ENCODE measurements at places on chromosomes 4 and X.

DNA sequence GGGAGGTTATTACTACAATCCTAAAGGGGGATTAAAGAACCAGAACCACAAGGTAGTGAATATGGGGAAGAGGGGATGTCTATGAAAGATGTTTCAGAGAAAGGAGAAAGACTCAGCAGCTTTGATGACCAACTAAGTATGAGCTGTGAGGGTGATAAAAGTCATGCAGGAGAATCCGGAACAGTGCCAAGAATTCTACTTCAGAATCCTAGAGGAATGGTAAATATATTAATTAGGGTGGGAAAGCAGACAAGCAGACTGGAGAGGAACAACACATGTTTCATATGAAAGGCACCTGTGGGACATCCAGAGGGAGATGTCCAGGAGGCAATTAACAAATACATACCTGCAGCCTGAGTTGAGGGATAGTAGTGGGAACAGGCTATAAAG lies 642.2 kb upstream of the DIPK2B start:
- no peak for DNase-seq

DNA sequence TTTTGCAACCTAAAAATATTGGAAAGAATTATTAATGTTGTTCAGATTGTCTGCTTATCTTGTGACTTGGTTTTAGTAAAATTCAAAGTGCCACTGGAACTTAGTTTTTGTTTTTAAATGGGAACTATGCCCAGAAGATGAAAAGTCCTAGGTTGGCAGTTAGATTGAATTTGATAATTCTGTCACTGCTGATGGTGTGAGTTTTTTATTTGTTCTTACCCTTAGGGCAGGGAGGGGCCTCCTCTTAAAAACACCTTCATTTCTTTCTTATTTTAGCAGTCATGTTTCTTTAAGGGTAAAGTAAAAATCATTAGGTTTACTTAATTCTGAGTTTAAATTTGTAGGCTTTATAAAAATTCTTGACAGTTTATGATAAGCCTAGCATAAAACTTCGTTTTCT lies 80.6 kb downstream of the AFF1 start:
- DNase-seq: no peak

DNA sequence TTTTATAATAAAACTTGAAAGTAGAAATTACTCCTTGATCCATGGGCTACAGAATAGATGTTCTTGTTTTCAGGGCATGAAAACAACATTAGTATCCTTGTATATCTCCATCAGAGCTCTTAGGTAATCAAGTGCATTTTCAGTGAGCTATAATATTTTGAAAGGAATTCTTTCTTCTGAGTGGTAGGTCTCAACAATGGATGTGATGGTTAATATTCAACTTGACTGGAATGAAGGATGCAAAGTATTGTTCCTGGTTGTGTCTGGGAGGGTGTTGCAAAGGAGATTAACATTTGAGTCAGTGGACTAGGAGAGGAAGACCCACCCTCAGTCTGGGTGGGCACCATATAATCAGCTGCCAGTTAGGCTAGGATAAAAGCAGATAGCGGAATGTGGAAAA lies 100.1 kb downstream of the LCORL start:
- DNase-seq: no peak

DNA sequence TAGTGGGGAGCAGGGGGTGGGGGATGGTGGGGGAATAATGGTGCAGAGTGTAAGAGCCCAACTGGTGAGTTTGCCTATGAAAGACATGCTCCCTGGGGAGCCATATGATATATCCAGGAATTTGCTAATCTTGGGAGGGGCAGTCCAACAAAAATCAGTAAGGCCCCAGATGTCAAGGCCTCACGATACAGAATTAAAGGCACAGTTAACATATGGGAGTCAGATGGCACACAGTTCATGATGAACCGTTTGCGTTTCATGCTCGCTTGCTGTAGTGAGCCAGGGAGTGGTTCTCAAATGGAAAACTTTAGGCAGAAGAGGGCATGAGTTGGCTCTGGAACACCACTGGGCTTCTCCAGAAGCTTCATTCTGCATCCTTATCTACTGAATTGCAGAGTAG lies 33.9 kb upstream of the VCX2 start:
- DNase-seq: no peak

DNA sequence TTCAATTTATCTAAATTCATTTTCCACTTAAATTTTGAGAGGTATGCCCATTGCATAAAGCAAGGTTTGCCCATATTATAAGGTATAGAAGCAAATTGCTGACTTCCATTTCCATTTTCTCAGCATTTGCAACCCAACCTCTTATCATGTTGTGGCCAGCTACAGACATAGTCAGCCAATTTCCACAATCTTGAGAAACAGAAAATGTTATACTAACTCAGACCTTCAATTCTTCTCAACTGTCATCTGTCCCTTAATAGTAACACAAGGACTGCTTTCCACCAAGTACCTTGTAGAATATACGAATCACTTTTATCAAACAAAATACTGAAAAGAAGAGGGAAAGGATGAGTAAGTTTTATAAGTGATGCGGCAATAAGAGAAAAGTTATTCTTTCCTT lies 11.2 kb upstream of the GRIA3 start:
- DNase-seq: no peak

DNA sequence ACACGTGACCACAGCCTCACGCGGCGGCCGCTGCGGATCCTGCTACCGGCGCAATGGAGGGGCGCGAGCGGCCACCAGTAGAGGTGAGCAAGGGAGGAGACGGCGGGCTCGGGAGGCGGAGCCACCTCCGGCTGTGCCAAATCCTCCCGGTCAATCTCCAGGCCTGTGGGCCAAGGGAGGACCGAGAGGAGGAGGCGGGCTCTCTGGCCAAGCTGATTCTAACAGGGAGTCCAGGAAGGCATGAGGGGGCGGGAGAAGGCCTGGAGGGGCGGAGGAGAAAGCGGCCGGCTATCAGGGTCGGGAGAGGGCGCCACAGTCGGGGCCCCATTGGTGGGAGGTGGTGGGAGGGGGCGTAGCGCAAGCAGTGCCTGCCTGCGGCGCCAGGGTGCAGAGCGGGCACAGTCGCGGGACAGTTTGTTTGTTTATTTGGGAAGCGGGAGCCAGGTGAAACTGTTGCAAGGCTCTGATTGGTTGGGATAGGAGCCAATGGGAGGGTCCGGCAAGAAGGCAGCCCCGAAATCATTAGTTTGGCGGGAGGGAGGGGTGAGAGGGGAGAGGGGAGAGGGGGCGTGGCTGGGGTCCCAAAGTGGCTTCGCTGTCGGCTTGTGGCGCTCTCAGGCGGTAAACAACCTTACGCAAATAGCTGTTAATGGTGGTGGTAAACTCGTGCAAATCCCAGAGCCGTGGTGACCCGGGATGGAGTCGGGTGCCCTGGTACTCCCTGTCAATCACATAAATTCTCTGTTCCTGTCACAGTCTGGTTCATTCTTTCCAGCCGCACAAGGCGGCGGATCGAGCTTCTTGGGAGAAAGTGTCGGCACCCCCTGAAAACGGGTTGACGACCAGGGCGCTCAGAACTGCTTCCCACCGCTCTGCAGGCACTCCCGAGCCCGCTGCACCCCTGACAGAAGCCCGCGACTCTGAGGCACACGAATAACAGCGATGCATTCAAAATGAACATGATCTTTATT lies at the start of gene IRS4:
TSS of gene IRS4 (minus strand) at position 55 of the 971 bp plus-strand sequence.
- DNase-seq: no peak

- DNase-seq: no peak
These were observed 47.8 kb downstream of the COMMD8 start for GRCh38 chr4:47415719-47416118.

DNA sequence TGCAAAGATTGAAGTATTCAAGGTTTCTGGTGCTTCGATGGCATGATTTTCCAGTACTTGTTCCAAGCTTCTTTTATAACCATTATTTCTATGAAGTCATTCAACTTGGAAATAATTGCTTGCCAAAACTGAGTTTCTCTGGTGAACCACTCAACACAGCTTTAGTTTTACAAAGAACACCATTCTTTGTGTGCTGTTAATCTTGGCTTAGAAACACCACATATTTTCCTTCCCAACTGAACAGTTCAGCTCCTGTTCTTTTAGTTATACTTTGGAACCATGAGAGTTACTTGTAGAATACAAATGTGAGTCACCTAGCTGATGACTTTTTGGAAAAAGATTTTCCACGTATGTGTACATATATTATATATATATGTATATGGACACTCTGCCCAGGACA lies 32.7 kb downstream of the TMEM47 start:
- no peak for DNase-seq

DNA sequence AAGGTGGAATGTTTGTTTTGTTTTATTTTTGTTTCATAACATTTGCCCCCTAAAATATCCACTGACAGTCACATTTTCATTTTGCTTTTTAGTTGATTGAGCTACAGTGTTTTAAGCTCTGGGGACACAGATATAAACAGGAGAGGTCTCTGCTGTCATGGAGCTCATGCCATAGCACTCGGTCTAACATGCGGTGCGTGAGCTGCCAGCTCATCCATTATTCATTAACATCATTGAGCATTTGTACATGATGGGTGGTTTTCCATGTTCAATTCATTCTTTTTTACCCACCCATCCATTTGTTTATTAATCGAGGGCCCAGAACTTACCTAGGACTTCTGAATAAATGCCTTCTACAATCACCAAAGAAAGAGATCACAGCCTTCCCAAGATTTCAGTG lies 150.1 kb upstream of the SFRP2 start:
- no peak for DNase-seq

DNA sequence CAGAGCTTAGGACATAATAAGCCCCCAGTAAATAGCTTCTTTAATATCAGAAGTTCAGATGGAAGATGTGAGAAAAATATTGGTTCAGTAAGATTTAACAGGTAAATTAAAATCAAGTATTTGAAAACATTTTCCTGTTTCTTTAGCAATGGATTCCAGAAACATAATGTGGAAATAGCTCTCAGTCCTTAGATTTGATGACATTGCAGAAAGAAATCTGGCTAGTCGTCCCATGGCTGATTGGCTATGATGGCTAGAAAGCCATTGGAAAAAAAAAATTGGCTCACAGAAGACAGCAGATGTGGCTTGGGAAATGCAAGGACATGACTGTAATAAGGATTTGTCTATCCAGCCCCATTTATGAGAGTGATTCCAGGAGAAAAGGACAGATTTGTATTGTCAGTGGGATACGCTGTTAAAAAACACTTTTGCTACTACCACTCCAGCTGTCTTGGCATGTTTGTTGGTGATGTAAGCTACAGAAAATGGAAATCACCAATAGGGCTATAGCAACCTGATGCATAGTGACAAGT lies 78.3 kb downstream of the AR start:
- no peak for DNase-seq

- no peak for DNase-seq
These were observed 14.0 kb downstream of the MTM1 start for GRCh38 chrX:150582338-150582948.

DNA sequence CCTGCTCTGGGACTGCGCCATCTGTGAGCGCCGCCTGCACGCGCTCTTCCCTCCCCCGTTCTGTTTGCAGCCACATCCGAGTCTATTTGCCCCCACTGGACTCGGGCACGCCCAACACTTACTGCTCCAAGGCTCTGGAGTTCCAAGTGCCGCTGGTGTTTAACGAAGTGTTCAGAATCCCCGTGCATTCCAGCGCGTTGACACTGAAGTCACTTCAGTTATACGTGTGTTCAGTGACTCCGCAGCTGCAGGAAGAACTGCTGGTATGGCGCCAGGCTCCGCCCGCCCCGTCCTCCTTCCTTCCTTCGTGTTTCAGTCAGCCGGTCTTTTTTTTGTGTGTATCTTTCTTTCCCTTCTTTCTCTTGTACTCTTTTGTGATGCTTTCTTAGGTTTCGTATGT lies 30.7 kb upstream of the CLCN4 start:
- no peak for DNase-seq

GRCh38 chr4:56134266-56134665 lies 185.5 kb downstream of the CEP135 start:
- DNase-seq: no peak

GRCh38 chr4:122890147-122890795 lies 32.1 kb downstream of the NUDT6 start:
- no peak for DNase-seq

Data from caudate nucleus (tissue), 63 donors.